ENCODE measurements at places on chromosomes 3 and 15. TPM values are rescaled to one million over a fixed set of nuclear protein-coding genes. Genes with fewer than 3 reads are reported as not detected.

The CPNE4 gene
- total RNA-seq, result not detected

The GABRA5 gene
- not detected for total RNA-seq

The FAM81A gene
- total RNA-seq, result 6.4 TPM

The PEX5L gene
- total RNA-seq, result not detected

The MAGEL2 gene
- 0.10 TPM for total RNA-seq

The HAPLN3 gene
- total RNA-seq, result 1.9 TPM

The CEP152 gene
- total RNA-seq, result 11.8 TPM

The SLC22A13 gene
- total RNA-seq, result 1.1 TPM

The CHDH gene
- total RNA-seq, result 48.6 TPM

The FILIP1L gene
- total RNA-seq, result 3.7 TPM

The IL5RA gene
- total RNA-seq, result 0.21 TPM

The LRRC34 gene
- total RNA-seq, result 0.77 TPM

The FBXW12 gene
- total RNA-seq, result not detected

The COLQ gene
- total RNA-seq, result 0.85 TPM

The ZIC1 gene
- not detected for total RNA-seq

The TEX55 gene
- not detected for total RNA-seq

The ADAMTS9 gene
- 14.3 TPM for total RNA-seq

The TMEM207 gene
- total RNA-seq, result not detected

The PPP1R14D gene
- 166 TPM for total RNA-seq

The SERPINI1 gene
- total RNA-seq, result 1.3 TPM

The NUDT16 gene
- total RNA-seq, result 39.4 TPM

The GLCE gene
- total RNA-seq, result 61.1 TPM

The SEMA6D gene
- 26.4 TPM for total RNA-seq

The CALML4 gene
- 126 TPM for total RNA-seq

The GHSR gene
- total RNA-seq, result not detected

The CADPS gene
- total RNA-seq, result 2.9 TPM

The CILP gene
- 8.7 TPM for total RNA-seq

The CD80 gene
- total RNA-seq, result 0.29 TPM

The MYH15 gene
- 0.44 TPM for total RNA-seq

The LOXL1 gene
- 6.9 TPM for total RNA-seq

The TRPC1 gene
- 2.2 TPM for total RNA-seq

The CHRNB4 gene
- total RNA-seq, result 0.24 TPM

The FOXB1 gene
- not detected for total RNA-seq

The PLSCR5 gene
- total RNA-seq, result not detected

The CPLX3 gene
- total RNA-seq, result not detected

The SEMA3B gene
- 57.0 TPM for total RNA-seq

The UTS2B gene
- total RNA-seq, result not detected

The SLC41A3 gene
- total RNA-seq, result 33.1 TPM

The RASGRP1 gene
- 1.5 TPM for total RNA-seq

The GOLGA8K gene
- 0.22 TPM for total RNA-seq

The SUSD5 gene
- 0.17 TPM for total RNA-seq

Measured in colonic mucosa (tissue), 4 donors.